Activated effector memory CD4-positive, alpha-beta T cell treated with anti-CD3 and anti-CD28 coated beads, Interleukin-2, amount 50 U/mL, for 16 hours (primary cell): ENCODE measurements at places on chromosomes 3 and 15.
A peak's percentile ranks its signal among the peaks of the same experiment; 100 is the strongest.

GRCh38 chr15:79282371-79283251 is at the start of gene ANKRD34C:
ANKRD34C (plus strand) TSS chr15:79282722; CDS start chr15:79293285, 10,563 bp downstream.
- no peak for DNase-seq

- DNase-seq, result peak; percentile 50
These were observed 90.3 kb downstream of the PLXNA1 start for GRCh38 chr3:127072971-127073783.

DNA sequence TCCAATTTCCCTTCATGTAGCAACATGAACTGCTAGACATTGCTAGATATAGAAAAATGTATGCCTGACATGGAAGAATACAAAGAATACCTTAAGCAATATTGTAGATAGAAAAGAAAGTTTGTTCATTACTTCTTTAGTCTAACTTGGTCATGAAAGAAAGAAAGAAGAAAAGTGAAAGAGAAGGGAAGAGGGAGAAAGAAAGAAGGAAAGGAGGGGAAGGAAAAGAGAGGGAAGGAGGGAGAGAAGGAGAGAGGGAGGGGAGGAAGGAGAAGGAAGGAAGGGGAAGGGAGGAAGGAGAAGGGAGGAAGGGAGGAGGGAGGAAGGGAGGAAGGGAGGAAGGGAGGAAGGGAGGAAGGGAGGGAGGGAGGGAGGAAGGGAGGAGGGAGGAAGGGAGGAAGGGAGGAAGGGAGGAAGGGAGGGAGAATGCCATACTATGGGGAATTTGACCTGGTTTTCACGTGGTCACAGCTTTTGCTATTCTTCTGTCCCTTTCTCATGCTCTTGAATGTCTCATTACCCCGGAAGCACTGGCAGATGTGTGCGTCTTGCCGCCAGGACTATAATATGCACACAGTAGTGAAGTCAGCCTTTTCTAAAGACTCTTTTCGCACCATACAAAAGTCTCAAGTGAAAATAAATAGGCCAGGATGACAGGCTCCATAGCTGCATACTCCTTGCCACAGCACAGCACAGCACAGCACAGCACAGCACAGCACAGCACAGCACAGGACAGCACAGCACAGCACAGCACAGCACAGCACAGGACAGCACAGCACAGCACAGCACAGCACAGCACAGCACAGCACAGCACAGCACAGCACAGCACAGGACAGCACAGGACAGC is 78.2 kb downstream of the CHAC1 start:
- DNase-seq, result no peak

DNA sequence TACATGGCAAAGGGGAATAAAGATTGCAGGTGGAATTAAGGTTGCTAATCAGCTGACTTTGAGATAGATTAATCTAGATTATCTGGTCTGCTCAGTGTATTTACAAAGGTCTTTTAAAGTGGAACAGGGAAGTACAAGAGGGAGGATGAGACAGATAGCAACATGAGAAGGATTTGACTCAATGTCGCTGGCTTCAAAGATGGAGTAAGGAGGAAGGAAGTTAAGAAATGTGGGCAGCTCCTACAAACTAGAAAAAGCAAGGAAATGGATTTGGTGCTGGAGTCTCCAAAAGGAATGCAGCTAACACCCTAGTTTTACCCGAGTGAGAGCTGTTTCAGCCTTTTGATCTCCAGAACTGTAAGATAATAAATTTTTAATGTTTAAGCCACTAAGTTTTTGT is 180.7 kb upstream of the TTC14 start:
- no peak for DNase-seq

DNA sequence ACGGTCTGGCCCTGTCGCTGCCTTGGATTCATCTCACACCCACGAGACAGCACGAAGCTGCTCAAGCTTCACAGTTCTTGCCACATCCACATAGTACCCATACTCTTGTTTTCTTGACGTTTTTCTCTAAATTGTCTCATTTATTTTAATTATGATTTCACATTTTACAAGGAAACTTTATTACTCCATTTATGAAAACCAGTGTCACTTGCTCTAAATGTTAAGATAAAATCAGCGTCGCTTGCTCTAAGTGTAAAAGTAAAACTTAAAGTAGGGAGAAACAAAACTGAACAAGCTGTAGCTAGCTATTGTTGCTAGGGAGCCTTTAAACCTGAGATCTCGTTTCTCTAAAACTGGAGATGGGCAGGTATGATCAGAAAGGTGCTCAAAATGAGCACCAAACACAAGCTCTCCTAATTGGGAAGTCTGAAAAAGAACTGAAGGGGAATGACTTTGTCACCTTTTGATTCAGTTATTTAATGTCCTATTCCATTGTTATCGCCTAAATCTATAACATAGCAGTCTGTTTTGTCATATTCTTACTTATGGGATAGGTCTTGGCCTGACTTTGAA is 680 bp downstream of the IFT122 start:
- DNase-seq, result no peak

DNA sequence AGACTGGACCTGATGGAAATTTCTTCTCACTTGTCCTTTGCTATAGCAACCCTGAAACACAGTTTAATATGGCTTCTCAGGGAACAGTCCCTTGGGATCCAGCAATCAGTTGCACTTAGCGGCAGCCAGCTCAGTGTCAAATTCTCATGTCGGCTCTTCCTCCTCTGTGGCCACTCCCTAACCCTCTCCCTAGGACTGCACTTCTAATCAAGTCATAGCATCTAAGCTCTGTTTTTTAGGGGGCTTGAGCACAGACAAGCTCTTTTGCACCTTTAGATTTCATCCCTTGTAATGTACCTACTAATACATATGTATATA is 250.5 kb upstream of the TLE3 start:
- DNase-seq, result no peak

DNA sequence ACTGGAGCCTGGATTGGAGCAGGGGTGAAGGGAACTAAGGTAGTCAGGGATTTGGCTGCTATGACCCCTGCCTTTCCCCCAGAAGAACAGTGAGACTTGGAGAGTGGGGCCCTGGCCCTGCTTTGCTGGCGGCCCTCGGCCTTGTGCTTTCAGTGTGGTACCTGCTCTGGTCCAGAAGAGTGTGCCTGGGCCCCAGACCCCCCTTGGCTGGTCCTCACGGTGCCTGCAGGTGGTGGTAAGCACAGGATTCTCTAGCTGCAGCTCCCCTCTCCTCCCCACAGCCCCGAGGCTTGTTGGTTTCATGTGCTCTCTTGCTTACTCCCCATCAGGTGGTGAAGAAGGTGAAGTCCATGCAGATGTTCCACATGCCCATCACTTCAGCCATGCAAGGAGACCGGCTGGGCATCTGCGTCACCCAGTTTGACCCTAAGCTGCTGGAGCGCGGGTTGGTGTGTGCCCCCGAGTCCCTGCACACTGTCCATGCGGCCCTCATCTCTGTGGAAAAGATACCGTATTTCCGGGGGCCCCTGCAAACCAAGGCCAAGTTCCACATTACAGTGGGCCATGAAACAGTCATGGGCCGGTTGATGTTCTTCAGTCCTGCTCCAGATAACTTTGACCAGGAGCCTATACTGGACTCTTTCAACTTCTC is 125.7 kb downstream of the DNAJB8 start:
- no peak for DNase-seq

DNA sequence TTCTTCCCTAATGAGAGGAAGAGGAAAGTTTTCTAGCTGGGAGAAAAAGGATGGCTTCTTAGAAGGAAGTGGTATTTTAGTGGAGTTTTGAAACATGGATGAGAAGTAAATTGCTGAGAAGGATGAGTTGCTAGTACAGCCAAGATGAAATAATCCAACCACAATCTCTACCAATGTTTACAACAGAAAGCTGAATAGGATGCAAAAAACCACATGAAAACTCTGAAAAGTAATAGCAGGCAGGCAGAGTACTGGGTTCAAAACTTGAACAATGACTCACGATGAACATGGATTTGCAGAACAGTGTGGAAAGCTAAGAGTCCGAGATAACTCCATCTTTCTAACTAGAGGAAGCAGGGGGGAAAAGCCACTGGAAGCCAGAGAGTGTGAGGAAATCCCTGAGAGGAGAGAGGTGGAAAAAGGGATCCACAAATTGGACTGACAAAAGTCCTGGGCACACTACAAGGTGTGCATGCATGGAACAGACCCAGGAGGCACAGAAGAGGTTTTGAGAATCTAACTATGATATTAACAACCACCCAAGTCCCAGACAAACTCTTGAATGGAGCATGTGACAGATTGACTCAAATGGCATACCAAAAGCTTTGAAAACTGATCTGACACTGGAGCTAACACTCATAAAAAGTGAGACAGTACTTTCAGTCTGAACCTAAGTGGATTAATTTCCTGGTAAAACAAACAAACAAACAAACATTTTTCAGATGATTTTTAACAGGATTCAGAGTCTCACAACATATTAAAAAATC is 76.7 kb downstream of the ST6GAL1 start:
- DNase-seq, result no peak

- DNase-seq, result no peak
These were observed 124.2 kb downstream of the ASB7 start for GRCh38 chr15:100726421-100727190.
